ENCODE measurements at places on chromosomes 13 and 19.

DNA sequence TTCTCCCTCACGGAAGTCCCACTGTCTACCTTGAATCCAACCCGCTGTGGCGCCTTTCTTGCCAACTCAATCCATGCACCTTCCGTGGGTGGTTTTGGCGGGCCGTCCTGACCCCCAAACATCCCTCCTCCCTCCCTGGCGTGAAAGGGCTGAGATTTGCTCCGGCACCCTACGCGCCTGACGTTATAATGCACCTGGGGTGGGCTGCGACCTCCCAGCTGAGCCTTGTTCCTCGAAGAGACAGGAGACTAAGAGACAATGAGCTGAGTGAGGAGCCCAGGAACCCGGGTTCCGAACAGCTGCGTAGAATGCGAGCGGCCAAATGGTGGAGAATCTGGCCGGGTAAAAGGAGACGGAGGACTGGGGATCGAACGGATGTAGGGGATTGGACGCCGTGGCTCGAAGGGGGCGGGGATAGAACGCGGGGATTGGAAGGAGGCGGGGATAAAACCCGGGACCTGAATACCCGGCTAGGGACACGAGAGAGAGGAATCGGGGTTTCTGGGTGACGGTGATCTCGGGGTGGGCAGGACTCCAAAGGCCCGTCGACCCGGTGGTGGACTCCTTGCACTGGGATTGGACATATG, at the start of gene CPT1C:
Gene CPT1C (plus strand): TSS at position 461 of the 587 bp plus-strand sequence. CDS start 1,137 bp downstream, outside the sequence.
- DNase-seq, result peak; percentile 75

- DNase-seq, result peak; percentile 61
Observed at GRCh38 chr19:4636151-4636717, 3.1 kb upstream of the TNFAIP8L1 start.

- DNase-seq, result no peak
Observed at GRCh38 chr19:13025819-13026456, 30.7 kb downstream of the NFIX start.

- no peak for DNase-seq
Observed at GRCh38 chr13:102289606-102290005, 112.2 kb downstream of the FGF14 start.

DNA sequence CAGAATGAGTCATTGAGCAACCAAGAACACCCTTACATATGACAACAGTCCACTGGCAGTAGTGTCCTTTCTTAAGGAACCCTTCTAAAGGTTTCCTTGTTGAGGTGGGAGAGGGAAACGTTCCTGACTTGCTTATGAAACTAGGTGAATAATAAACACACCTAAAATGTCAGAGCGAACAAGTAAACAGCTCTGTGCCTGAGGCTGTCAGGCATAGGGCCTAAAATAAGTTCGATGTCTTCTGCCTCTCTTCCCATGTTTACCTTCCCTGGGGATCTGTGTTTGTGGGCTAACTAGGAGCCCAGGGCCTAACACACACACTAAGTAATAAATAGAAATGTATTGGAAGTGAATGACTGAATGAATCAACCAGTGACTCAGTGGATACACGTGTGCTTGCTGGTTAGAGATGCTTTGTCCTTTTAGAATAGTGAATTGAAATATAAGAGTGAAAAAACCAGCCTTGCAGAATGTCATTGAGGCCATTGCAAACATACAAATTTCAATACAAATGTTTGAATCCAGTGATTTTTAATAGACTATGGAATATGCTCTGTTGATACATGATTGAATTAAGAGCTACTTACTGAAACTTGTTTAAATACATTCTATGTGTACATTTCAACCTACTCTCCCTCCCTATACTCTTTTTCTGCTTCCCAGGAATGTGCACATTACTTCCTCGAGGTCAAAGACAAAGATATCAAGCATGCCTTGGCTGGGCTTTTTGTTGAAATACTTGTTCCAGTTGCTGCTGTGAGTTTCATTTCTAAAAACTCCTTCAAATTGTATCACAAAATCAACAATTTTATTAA, 102.9 kb downstream of the FRY start:
- DNase-seq, result no peak

- no peak for DNase-seq
Observed at GRCh38 chr13:22050951-22051563, 380.2 kb downstream of the FGF9 start.

GRCh38 chr13:76829572-76830327, 56.5 kb downstream of the KCTD12 start:
- DNase-seq, result peak; percentile 24

- peak; percentile 63 for DNase-seq
Observed at GRCh38 chr19:53511933-53512374, 26.0 kb upstream of the ZNF331 start.

DNA sequence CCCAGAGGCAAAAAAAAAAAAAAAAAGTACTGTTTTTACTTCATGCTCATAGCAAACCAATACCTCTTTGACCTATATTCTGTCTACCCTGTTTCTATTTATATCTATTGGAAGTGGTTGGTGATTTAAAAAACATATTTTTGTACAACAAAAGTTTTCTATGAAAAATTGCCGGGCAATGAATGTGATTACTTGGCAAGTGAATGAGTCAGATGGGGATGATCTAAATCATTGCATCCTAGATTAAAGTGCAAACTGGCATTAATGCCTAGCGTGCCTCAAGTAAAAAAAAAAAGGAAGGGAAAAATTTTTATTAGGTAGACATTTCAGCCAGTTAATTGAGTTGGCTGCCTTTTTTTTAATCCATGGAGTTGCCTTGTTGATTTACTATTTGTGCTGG, 500.6 kb downstream of the KCTD12 start:
- no peak for DNase-seq

DNA sequence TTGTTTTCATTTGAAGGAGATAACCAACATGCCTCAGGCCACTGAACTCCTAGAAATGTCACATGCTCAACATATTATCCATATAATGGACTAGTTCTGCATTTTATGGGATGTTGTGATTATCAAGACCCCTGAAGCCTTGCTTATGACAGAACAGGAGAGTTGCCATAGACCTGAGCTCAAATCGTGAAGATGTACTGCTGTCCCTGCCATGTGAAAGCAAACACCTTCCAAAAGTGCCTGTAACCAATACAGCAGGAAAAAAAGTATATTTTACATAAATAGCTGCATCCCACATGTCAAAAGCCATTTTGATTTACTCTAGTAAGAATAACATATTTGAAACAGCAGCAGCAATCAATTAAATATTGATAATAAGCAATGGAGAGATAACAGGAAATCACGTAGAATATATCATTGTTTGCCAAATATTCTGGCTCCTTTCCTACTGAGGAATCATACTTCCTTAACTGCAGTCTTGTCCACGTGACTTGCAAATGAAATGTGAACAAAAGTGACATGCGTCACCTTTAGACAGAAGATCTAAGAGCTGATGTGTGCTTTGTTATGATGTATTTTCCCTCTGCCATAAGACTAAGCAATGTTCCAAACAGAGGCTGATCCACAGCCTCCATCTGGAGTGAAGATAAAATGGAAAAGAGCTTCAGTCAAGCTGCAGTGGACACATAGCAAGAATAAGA, 33.5 kb downstream of the SLC25A30 start:
- no peak for DNase-seq

DNA sequence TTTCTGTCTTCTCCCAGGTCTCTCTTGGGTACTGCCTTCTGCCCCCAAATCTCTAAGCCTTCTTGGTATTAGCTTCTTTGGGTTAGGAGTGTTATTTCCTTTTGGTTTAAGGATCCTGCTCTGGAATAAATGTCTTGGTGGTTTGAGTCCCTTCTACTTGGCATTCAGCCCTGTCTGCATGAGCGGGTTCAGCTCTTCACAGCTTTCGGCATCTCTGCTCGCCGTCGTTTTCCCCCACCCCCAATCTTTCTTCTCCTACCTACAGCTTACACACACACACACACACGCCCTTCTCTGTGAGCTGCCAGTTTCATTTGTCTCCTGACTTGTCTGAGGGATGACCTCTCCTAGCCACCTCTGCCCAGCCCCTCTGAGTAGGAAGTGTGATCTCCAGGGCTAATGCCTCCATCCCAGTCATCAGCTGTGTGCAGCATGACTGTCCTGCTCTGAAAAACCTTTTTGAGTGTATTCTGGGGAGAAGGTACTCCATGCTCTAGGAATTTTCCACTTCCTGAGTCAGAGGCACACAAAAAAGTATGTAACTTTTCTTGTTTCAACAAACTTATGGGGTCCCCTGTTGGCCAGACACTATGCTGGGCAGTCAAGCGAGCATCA, 4.7 kb downstream of the CNOT3 start:
- no peak for DNase-seq

GRCh38 chr13:22652796-22653195, 528.0 kb upstream of the SGCG start:
- DNase-seq, result no peak

- no peak for DNase-seq
Observed at GRCh38 chr13:101640788-101641400, 188.4 kb downstream of the ITGBL1 start.

All from mucosa of gallbladder (tissue), 1 donor.